ENCODE measurements at places on chromosomes 11 and 22.
A peak's percentile ranks its signal among the peaks of the same experiment; 100 is the strongest.

DNA sequence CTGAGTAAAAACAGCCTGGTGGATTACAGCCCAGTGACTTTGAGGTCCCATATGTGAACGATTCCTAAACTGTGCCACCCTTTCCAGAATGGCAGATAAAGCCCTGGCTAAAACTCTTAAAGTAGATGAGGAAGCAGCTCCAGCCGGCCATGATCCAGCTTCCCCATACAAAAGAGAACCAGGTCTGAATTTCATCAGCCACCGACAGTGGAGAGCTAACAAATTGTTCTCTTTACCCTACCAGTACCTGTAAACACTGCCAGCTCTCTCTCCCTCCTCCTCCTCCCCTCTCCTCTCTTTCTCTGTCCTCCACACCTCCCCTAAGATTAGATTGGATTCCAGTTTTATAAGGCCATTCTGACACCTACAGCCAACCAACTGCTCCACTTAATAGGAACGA, 176.9 kb downstream of the DSCAML1 start:
- DNase-seq = no peak

- no peak for DNase-seq
Measured at GRCh38 chr11:121293288-121293594, 670 bp downstream of the SC5D start.

GRCh38 chr11:64348383-64349024, 8.5 kb downstream of the CCDC88B start:
- DNase-seq = no peak

DNA sequence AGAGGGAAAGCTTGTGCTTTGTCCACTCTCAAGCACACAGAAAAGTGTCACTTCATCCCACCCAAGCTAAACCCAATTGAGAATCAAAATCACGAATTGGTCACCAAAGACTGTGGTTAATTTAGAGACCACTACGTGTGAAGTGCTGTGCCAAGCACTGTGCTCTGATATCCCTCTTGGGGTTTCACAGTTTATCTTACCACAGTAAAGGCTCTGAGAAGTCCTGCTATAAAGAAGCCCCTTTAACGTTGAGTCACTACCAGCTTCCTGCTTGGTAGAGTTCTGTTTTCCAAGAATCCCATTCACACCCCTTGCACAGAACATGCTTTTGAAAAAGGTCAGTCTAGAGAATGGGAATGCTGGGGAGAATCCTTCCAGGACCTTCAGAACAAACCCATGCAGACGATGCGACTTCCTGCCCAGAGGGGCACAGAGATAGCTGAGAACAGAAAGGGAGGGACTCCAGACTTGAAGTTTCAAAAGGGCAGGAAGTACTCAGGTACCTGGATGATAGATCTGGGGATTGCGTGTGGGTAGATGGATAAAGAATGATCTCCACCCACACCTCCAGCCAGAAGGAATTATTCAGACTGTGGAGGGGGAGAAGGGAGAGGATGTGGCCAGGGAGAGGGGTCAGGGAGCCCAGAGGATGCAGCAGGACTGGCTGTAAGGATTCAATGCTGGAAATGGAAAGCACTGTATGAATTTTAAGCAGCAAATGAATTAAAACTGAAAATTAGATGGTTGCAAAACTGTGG, 18.1 kb upstream of the TSPAN18 start:
- no peak for DNase-seq

GRCh38 chr11:22512457-22512856, 113.2 kb downstream of the FANCF start:
- DNase-seq = peak; percentile 4

DNA sequence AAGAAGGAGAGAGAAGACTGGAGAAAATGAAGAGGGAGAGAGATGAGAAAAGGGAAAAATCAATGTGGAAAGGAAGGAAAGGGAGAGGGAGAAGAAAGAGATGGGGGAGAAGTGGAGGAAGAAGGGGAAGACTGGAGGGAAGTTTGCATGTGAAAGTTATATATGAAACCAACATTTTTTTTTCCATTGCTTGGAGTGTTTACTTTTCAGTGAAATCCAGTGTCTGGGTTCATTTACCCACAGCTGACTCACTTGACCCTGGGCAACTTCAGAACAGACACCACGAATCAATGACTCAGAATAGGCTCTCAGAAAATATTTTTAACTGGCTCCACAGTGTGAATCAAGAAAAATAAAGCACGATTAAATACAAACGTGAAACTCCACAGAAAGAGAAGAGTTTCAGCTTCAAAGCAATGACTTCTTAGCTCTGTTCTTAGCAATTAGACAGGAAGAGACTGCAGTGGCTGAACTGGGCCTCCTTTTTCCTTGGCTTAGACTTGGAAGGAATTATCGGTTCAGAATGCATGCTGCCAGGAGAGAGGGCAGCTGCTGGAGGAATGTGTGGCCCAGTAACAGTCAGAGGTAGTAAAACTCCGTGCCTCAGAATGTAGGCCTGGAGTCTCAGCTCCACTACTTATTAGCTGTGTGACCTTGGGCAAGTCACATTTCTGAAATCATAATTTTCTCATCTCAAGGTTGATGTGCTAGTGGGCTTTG, 237.5 kb downstream of the MIAT start:
- peak; percentile 79 for DNase-seq

- DNase-seq = no peak
Measured at GRCh38 chr11:102640946-102641345, 15.8 kb upstream of the MMP20 start.

- peak; percentile 75 for DNase-seq
Measured at GRCh38 chr11:69642913-69643632, 2.1 kb downstream of the CCND1 start.

GRCh38 chr11:59550842-59551658, 39.7 kb downstream of the OR4D9 start:
- DNase-seq = peak; percentile 92

GRCh38 chr11:134537941-134538340, 125.9 kb upstream of the B3GAT1 start:
- DNase-seq = no peak

- DNase-seq = no peak
Measured at GRCh38 chr11:849951-850774, 7.5 kb downstream of the TSPAN4 start.

DNA sequence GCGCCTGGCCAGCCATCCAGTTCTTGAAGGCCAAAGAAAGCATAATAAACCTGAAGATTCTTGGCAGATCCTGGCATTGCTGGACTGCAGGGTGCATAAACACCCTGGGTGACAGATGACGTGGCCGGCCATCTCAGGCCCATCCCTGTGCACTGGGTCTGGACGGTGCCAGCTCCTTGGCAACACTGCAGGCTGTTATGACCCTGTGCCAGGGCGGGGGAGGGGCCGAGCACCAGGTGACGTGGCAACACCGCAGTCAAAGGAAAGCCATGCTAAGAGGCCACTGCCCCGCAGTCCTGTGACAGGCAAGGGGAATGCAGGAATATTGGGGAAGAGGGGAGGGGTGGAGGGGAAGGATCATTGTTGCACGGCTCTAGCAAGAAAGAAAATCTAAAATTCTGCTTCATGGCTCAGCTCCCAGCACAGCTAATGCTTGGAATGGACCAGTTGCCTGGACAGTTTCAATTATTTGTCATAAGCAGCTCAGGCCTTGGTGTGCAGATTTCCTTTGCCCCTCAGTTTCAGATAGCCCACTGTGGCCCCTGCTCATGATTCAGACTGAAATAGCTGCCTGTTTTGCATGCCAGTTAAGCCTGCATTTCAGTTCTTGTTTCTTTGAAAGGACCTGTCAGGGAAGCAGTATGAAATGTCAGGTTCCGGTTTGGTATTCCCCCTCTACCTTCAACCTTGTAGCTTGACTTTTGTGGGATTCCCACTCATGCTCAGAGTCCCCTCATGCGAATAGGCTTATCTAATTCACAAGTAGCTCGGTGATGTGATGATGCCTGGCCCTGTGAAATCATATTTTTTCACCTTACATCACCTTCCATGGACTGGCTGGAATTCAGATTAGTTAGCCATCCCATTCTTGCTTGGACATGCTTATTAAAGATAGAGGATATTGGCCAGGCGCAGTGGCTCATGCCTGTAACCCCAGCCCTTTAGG, 29.7 kb upstream of the DDX6 start:
- no peak for DNase-seq

GRCh38 chr11:31651208-31651607, 141.6 kb downstream of the ELP4 start:
- DNase-seq = no peak

GRCh38 chr11:2685051-2685450, 14.7 kb downstream of the KCNQ1OT1 start:
- DNase-seq = no peak

DNA sequence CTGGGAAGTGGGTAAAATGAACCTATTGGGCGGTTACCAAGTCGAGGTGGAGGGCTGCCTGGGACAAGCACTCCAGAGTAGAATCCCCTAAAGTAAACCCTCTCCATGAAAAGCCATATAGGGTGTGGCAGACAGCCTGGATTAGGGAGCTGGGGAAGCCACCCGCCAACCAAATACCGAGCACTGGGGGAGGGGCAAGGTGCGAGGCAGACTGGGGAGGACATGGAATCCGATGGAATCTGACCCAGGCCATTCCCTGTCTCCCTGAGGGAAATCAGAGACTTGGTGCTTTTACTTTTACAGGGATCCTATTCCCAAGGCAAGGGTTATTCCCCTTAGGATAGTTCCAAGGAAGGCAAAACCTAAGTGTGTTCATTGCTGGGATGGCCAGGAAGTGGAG, 130.9 kb upstream of the HSD17B12 start:
- DNase-seq = no peak

- DNase-seq = no peak
Measured at GRCh38 chr11:19345519-19345847, 104.7 kb upstream of the E2F8 start.

DNA sequence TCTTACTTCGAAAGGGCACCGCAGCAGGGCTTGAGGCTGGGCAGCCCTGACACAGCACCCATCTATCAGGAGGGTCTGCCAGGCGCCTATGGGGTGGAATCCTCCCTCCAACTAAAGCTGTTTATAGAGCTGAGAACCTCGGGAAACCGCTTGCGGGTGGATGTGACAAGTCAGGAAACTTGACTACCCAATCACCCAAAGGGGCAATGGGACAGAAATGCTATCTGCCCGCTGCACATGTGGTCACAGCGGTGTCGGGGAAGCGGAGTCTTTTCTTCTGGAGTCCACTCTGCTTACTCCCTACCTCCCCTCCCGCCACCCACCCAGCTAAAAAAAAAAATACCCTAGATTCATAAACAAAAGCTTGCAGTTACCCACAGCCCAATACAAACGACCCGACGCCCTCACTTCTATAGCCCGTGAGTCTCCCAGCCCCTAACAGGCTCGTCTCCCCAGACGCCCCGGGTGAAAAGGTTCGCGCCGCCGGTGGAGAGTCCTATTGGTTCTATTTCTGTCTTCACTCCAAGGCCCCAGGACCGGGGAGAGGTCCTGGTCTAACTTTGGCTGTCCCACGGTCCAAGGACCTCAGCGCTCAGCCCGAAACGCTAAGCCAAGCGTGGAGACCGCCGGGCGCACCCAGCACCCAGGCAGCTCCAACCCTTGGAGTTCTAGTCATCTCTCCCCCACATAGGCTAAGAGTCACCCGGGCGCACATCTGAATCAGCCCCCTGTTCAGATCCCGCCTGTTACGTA, 1.4 kb downstream of the TRPC6 start:
- peak; percentile 16 for DNase-seq

DNA sequence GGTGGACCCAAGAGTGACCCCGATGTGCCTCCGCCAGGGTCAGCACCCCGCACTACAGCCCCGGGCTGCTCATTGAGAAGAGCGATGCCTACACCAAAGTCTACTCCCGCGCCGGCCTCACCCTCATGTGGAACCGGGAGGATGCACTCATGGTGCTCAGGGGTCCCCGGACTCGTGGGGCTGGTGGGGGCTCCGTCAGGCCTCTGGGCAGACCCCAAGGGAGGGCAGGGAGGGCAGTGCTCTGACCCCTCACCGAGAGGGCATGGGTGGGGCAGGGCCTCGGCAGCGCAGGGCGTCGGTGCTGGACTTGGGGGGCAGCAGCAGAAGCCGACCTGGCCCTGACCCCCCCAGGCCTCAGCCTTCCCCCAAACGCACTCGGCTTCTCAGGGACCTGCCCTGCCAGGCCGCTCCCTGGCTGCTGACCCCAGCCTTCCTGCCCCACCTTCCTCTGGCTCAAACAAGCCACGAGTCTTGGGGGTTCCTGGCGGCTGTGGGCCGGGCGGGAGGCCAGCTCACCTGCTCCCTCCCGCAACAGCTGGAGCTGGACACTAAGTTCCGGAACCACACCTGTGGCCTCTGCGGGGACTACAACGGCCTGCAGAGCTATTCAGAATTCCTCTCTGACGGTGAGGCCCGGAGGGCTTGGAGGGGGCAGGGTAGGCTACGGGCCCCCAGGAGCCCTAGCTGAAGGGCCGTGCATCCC, 2.9 kb downstream of the MUC2 start:
- no peak for DNase-seq

GRCh38 chr11:5726351-5726750, 9.9 kb upstream of the OR56B1 start:
- no peak for DNase-seq

GRCh38 chr22:50308597-50308935, 1.1 kb upstream of the PLXNB2 start:
- peak; percentile 78 for DNase-seq

DNA sequence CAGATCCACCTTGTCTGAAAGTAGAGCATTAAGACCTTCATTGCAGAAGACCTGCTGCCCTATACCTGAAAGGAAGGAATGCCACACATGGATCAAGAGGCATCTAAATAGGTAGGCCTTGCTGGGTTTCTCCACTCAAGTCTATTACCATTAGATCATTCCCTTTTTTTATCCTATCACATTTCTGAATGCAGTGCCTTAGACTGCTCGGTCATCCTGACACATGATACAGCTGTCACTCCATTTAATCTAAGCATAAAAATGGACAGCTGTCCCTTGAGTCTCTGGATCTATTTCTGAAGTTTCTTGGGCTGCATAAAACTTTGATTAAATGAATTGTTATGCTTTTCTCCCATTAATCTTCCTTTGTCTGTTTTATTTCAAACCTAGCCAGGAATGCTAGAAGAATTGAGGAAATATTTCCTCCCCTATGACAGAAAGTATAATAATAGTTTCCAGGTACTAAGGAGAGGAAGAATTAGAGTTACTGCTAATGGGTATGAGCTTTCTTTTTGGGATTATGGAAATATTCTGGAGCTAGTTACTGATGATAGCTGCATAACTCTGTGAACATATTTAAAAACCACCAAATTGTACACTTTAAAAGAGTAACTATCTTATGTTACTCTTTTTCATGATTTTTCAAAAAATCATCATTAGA, 88.0 kb downstream of the DLG2 start:
- DNase-seq = no peak

GRCh38 chr11:2177076-2177475, 5.5 kb upstream of the TH start:
- no peak for DNase-seq

DNA sequence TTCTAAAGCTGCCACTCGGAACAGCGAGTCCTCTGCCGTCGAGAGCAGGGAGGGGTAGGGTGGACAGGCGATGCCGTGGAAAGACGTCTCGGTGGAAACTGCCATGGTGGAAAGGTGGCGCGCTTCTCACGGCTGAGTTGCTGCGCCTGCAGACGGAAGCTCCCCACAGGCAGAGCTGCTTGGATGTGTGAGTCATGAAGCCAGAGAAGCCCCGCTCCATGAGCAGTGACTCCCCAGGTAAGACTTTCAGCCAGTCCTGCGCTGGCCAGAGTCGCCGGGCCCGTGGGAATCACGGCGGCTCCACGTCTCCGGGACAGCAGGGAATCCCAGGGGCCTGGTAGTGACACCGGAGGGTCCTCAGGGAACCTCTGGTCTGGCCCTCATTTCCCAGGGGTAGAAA, 4.0 kb upstream of the TRMU start:
- no peak for DNase-seq

- DNase-seq = no peak
Measured at GRCh38 chr22:46887978-46888377, 125.5 kb downstream of the TBC1D22A start.

GRCh38 chr11:124623861-124624525, 1.3 kb downstream of the TBRG1 start:
- no peak for DNase-seq

All from HT1080 (cell line).